ENCODE measurements at places on chromosomes 7 and 10.
A peak's percentile ranks its signal among the peaks of the same experiment; 100 is the strongest.

DNA sequence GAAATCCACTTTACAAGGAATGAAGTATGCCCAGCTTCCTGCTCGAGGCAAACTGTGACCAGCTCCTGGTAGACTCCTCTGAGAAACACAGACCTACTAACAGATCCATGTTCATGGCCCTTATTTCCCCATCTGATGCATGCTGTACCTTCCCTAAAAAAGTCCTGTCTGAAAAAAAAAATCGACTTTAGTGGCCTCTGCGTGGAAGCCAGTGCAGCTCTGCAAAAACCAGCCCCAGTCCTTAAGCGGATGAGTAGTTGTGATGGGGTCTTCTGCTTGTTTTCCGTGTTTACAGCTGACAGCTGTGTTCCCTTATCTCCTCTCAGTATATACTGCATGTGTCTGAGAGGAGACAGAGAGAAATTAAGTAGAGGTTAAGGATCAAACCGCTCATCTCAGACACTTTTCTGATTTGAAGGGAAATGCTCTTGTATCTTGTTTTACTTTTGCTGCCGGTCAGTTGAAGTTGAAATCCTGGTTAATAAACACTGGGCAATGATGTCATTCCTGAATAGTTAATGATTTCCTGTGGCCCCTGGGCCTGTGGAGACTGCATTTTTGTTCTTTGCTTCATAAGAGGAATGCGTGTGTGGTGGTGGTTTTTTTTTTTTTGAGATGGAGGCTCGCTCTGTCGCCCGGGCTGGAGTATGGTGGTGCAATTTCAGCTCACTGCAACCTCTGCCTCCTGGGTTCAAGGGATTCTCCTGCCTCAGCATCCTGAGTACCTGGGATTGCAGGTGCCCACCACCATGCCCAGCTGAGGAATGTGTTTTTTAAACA is 67.6 kb downstream of the DOCK1 start:
- DNase-seq, result no peak

DNA sequence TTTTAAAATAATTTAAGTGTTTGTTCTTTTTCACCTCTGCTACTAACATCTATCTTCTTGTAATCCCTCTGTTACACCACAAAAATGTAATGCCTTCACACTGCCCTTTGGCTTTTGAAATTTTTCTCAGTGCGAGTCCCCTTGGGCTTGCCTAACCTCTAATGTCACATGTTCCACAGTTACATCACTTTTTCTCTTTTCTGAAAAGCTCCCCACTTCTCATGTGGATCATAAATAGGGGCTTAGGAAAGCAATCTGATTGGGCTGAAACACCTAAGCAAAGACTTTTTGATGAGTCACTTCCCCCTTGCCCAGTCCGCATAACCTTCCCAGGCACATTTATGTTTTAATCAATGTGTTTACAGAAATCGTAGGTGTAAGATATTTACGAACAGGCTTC is 288.2 kb downstream of the IPMK start:
- DNase-seq, result no peak

GRCh38 chr7:76423666-76424412 is 911 bp upstream of the ZP3 start:
- DNase-seq, result no peak

DNA sequence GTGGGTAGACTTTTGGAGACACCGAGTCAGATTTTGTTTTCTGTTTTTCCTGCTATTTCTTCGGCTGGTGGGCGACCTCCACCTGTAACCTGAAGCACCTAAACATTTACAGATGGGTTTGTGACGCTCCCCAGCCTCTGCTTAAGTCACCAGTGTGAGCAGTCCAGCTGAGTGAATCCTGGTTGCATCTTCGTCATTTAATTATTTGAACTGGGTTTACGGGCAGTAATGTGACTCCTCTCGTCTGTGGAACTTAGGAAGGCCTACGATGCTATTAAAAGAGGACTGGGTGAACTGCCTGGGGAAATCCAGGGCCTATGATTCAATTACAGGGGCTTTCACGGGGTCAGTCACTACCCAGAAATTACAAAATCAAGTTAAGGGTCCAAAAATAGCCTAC is 52.5 kb downstream of the WNT2 start:
- no peak for DNase-seq

- DNase-seq, result no peak
These were observed 14.6 kb downstream of the GBX1 start for GRCh38 chr7:151152643-151153513.

DNA sequence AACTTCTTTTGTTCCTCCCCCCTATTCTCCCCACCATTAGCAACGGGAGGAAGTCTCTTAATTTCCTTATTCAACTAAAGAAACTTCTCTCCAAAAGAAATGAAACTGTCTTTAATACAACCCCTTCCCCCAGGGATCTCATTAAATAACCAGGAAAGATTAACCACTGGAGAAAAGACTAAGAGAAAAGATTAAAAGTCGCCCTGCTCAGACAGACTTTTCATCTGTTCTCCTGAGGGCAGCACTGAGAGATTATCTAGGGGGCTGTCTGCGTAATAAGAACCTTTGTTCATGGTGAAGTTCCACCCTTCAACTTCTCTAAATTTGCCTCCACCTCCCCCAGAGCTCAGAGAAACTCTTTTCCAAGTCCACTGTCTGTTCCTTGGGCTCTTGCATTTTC is 105.5 kb downstream of the HGF start:
- DNase-seq, result no peak

DNA sequence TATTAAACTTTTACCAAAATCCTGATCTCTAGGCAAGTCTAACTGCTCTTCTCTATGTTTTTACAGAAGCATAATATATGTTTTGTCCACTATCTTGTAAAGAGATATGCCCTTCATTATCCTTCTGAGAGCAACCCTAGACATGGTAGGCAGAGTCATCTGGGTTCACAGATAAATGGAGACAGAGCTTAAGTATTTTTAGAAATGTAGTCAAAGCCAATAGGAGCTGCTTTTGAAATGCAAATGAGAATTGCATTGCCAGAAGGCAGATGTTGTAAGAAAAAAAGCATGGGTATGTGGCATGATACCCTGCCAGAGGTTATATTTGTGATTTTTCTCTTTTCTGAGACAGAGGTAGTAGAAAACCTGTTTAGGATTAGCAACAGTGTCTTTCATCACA is 964.8 kb downstream of the SORCS3 start:
- DNase-seq, result no peak

- DNase-seq, result no peak
These were observed 177.1 kb downstream of the CDK14 start for GRCh38 chr7:90773269-90773668.

GRCh38 chr7:140678816-140679130 is 6.0 kb downstream of the ADCK2 start:
- DNase-seq, result no peak

- DNase-seq, result no peak
These were observed 63.1 kb downstream of the TMEM209 start for GRCh38 chr7:130141884-130142653.

GRCh38 chr10:104268405-104268712 is 625 bp upstream of the GSTO2 start:
- no peak for DNase-seq

DNA sequence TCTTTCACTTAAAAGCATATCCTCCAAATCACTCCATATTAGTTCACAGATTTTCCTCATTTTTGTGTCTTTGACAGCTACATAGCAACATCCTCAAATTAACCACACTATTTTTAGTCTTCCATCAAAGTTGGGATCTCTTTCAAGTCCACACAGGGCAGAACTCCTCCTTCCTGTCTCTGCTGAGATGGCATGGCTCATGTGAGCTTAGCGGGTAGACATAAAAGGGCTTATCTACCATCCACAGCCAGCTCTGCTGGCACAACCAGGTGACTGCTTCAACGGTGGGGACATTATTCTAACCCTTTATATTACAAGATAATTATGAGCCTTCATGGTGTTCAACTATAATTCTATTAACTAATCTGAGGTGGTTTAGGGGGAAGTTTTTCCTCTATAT is 35.5 kb downstream of the ICA1 start:
- DNase-seq, result no peak

- no peak for DNase-seq
These were observed 126.1 kb upstream of the EFCAB10 start for GRCh38 chr7:105707381-105707780.

DNA sequence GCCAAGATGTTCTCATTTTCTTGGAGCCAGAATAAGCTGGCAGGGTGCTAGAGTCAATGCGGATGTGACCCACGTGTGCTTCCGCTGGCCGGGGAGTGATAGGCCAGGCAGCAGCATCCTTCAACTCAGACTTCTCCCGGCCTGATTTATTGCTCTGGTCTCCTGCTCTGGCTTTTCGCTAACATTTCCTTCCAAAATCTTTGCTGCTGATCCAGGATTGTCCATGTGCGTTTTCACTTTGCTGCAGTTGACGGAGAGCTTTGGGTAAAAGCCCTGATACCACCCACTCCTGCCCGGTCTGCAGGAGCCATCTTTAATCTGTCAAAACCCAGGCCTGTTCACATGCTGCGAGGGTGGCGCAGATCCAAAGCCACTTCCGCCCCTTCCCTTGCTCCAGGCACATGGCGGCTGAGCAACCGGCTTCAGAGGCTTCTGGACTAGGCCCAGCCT is 106.8 kb downstream of the CYP26A1 start:
- no peak for DNase-seq

GRCh38 chr10:29273478-29273877 is 15.4 kb upstream of the LYZL1 start:
- DNase-seq, result no peak

GRCh38 chr7:42212541-42213090 is 24.4 kb downstream of the GLI3 start:
- no peak for DNase-seq

- no peak for DNase-seq
These were observed 5.7 kb downstream of the HOXA5 start for GRCh38 chr7:27137640-27138315.

DNA sequence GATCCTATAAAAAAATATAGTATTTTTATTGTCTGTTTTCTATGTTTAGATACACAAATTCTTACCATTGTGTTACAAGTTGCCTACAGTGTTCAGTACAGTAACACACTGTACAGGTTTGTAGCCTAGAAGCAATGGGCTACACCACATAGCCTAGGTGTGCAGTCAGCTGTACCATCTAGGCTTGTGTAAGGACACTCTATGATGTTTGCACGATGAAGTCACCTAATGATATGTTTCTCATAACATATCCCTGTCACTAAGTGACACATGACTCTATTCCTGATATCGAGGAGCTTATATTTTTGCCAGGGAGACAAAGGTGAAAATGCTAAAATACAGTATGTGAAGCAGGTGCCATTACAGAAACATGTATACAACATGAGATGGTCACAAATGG is 18.6 kb downstream of the ZNF25 start:
- no peak for DNase-seq

DNA sequence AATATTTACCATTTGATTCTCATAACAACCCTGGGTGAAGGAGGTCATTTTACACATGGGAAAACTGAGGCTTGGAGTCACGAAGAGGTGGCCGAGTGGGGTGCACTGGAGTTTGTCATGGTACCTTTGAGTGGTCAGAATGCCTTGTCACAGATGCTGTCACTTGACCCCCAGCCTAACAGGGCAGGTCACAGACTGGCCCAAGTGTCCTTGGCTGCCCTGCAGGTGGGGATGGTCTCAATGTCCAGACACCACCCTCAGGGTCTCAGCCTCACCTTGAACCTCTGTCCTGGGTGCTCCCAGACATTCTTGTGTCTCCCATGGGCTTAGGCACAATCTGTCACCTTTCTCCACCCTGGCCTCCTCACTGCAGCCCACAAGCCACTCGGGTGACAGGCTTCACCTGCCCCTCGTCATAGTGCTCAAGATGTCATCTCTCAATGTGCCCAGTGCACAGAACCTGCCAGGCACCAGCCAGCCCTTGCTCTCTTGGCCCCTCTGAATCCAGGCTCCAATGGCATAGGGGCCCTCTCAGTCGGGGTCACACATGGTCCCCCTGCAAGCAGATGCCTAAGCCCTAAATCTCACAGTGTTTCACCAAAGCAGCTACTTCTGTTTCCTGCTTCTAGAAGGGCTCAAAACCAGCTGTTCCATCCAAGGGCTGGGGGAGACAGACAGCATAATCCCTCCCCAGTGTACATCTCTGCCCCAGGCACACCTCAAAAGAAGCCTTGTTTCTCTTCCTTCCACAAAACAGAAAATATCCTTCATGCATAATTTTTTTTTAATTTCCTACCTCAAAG is 76.8 kb upstream of the NANOS1 start:
- DNase-seq, result no peak

- no peak for DNase-seq
These were observed 48.4 kb upstream of the BTRC start for GRCh38 chr10:101305320-101306241.

- DNase-seq, result peak; percentile 42
These were observed 445 bp downstream of the REEP3 start for GRCh38 chr10:63521416-63522276.

GRCh38 chr7:3712841-3713240 is 411.8 kb downstream of the SDK1 start:
- no peak for DNase-seq

GRCh38 chr10:1240341-1240775 is 184.2 kb downstream of the WDR37 start:
- no peak for DNase-seq

DNA sequence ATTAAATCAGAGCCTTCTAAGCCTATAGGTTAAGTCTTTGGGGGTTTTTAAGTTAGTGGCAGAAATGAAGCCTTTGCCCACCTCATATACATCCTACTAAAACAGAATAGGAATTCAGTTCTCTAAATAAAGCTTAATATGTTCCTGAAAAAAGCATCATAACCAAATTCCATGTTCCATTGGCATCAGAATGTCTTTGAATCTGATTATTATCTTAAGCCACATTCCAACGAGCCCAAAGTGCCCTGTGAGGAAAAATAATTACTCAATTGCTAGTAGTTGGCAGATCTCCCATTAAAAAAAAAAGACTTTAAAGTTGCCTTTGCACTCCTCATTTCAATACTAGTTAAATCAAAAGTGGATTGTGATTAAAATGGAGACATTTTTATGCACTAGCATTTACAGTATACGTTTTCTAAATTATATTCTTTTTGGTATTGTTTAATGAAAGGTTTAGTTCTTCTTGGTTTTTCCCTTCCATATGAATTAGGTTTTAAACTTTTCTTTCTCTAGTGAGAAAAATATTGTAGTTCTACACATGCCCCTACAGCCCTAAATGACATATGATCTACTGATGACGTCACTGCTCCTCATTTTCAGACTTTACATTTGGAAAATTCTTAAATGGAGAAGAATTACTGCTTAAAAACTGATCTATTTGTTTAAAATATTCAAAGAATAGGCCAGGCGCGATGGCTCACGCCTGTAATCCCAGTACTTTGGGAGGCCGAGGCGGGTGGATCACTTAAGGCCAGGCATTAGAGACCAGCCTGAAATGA is 54.3 kb upstream of the CABCOCO1 start:
- DNase-seq, result no peak

DNA sequence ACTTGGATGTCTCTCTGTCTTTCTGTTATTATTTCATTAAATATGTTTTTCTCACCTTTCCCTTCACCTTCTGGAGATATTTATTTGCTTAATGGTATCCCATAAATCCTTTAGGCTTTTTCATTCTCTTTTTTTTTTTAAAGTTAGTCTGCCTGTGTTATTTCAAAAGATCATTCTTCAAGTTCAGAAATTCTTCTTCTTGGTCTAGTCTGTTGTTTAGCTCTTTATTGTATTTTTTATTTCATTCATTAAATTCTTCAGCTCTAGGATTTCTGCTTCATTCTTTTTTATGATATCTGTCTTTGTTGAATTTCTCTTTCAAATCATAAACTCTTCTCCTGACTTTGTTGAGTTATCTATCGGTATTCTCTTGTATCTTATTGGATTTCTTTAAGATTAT is 312.1 kb upstream of the KAT6B start:
- no peak for DNase-seq

GRCh38 chr7:50652400-50653125 is 87.4 kb upstream of the DDC start:
- no peak for DNase-seq

- DNase-seq, result no peak
These were observed 517.9 kb downstream of the GALNT17 start for GRCh38 chr7:71649812-71650211.

Measured in activated naive CD4-positive, alpha-beta T cell (primary cell).